ENCODE measurements at places on chromosomes 3 and 15.

DNA sequence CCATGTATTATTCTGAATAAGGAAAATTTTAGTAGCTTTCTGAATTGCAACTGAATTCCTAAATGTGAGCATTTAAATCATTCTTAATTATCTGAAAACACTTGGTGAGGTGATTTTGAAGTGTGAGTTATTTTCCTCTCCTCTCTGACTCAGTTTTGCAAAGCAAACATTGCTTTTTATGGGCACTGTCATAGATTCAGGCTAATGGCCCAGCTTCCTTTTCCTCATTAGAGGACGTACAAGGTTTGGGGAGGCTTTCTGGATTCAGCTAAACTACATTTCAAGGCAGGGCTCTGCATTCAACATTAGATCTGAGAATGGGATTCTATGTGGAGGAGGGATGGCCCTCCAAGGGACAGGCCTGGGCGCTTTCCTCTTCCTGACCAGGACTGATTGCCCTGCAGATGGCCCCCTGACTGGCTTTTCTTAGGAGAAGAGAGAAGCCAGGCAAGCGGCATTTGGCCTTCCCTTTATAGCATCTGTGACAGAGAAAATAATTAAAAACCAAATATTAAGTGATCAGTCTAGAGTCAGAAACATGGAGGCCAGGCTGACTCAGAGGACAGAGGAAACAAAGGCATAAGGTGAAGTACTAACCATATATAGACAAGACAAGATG, 53.0 kb upstream of the STXBP5L start:
- no peak for ATAC-seq

DNA sequence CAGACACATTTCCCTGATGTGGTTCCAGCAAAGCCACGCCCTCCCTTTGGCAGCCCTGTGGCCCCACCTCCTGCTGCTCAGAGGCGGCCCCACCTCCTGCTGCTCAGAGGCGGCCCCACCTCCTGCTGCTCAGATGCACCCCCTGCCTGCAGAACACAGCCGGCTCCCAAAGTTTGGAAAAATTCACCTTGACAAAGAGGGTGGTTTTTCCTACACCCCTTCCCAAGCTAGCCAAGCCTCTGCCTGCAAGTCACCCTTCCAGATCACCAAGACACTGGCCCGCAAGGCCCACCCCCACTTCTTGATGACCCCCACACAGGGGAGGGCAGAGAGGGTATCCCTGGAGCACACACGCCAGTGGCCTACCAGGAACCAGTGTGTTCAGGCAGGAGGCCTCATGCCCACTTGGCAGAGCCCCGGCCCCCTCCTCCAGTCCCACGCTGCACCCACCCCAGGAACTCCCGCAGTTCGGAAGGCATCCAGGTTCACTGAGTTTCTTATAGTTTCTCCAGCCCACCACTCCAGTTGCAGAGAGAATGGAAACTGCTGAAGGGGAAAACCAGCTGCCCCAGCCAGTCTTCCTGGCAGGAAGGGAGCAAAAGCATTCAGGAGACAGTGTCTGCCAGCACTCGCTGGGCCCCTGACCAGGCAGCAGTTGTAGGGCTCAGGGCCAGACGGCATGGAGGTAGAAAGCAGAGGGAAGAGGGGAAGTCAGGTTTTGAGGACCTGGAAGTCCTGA, 2.3 kb upstream of the HAPLN3 start:
- no peak for ATAC-seq

DNA sequence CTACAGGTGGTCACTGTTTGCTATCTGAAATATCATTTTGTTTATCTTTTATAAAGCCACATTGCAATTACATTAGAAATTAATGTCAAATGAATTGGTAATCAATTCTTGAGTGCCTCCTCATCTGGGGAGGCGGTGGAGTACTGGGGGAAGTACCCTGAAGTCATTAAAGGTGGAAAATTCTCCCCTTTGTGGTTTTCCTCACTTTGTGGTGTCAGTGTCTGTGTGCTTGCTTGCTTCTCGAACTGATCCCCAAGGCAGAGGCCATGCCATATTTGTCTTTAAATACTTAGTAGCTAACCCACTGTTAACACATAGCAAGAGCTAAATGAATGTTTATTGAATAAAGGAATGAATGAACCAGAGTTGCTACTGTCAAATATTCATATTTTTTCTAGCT, 40.5 kb upstream of the CCK start:
- ATAC-seq = peak; percentile 37

GRCh38 chr3:110077093-110077492, 739.7 kb upstream of the DPPA4 start:
- no peak for ATAC-seq

- no peak for ATAC-seq
Observed at GRCh38 chr15:83372434-83372891, 74.7 kb upstream of the SH3GL3 start.

DNA sequence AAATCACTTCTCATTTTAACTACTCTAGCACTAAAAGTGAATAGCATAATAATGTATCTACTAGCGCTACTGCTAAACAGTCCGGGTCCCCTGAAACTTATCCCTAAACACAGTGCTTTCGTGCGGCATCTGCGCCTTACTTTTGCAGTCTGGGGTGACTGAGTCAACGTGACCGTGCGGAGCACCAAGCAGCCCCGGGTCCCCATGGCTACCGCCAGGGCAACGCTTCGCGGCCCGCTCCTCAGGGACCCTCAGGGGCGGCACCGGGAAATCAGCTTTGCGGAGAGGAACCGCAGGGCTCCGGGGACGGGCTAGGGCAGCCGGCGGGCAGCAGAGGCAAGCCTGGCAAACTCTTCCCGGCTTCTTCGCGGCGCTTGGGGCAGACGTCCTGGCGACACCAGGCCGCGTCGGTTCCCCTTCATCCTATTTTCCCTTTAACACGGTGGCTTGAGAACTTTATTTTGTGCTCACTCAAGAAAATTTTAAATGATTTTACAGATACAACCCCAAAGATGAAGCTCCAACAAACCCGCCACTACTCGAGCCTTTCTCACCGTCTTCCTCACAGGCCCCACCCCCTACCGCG, 757 bp upstream of the DIPK2A start:
- peak; percentile 40 for ATAC-seq

DNA sequence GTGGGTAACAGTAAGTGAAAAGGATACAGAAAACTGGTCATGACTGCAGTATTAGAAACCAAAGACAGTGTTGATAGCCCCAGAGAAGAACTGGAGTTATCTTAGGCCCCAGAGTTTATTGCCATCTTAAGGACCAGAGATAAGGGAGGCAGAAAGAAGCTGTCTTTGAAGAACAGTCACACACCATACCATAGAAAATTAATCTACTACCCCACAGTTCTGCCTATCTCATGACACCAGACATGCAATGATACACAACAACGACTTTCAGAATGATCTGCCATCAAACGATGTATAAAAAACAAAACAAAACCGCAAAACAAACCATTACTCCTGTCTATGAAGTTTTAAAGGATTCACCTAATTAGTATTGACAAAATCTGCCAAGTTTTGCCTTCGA, 9.6 kb downstream of the CPOX start:
- ATAC-seq = no peak

DNA sequence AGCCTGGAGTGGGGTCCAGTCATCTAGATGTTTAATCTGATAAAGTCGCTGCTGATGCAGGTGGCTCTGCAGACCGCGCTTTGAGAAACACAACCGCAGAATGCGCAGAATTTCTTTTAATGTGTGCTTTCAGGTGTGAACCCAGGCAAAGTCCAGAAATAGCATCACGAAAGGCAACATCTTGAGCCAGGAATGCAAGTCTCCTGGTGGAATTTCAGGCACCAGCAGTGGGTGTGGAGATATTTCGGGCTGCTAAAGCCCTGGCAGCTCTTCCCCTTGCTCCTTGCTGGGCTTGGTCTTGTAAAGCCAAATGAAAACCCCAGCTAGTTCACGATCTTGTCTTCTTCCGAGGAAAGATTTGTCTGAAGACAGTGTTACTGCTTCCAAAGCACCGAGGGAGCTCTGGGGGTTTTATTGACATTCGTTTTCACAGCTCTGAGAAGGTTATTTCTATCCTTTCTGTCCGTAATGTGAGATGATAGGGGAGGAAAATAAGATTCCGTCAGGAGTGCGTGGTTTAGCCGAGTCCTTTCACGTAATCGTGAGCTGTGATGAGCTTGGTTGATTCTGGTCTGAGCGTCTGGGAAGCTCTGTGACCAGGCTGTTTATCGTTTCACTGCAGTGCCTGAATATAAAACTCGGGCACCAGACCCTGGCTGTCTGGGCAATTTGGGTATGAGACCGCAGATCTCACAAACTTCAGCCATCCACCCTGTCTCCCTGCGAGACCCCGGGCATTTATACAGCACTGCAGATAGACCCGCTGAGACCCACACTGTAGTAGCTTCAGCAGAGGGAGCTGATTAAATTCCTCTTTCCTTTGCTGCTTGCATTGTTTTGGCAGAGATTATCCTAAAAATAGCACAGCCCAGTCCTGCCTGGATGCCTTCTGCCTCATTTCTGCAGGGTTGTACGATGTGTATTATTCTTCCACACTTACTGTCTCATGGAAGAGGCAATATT, 67.0 kb upstream of the SLC25A26 start:
- no peak for ATAC-seq

DNA sequence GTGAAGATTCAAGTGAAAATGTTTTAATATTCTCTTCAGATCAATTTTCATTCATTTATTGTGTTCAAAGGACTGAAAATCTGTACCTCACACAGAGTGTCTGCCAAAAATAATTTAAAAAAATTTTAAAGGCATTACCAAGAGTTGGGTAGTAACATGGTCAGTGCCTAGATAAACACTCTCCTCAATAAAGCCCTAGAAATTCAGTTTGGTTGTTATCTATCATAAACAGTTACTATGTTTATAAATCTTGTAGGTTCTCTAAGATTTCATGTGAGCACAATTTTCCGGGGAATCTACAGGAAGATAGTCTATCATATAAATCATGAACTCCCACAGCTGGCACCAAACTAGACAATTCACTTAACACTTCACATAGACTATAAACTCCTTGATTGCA, 128.6 kb downstream of the GSK3B start:
- no peak for ATAC-seq

- no peak for ATAC-seq
Observed at GRCh38 chr3:123270818-123271217, 69.1 kb downstream of the SEC22A start.

DNA sequence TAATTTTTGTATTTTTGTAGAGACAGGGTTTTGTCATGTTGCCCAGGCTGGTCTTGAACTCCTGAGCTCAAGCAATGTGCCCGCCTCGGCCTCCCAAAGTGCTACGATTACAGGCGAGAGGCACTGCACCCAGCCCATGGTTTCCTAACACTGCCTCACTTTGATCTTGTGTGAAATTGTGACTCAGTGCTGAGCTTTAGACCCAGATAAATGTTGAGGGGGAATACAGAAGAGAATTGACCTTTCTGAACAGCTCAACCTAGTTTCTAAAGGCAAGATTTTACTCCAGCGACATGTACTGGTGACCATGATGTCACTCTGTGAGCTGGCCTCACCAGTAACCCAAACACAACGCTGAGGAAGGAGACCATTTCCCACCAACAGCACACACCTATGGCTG, 73.5 kb downstream of the ATP1B3 start:
- peak; percentile 80 for ATAC-seq

DNA sequence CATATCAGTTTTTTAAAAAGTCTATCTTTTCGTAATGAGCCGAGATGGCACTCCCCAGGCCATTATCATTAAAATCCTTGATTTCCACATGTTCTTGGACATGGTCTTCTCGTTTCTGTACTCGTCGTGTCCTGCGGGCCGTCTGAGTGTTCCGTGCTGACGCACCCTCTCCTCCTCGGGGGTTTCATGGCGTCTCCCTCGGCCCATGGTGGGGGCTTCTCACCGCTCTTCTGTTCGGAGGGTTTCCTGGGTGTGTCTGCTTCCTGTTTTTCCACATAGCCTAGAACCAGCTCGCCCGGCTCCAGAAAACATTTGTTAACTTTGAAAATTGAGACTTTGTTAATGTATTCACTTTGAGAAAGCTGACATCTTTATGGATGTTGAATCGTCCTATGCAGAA, 92.7 kb downstream of the VGLL4 start:
- ATAC-seq = no peak

GRCh38 chr3:100149130-100149529, 34.8 kb upstream of the FILIP1L start:
- no peak for ATAC-seq

DNA sequence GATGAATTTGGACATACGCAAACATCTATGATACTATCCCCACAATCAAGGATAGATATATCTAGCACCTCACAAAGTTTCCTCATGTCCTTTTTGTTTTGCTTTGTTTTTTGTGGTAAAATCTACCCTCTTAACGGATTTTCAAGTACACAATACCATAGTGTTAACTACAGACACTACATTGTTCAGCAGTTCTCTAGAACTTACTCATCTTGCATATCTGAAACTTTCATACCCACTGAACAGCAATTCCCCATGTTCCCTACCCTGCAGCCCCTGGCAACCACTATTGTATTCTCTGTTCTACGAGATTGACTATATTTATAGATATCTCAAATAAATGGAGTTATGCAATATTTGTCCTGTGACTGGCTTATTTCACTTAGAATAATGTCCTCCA, 58.1 kb upstream of the TJP1 start:
- no peak for ATAC-seq

GRCh38 chr3:6448011-6448410, 412.9 kb upstream of the GRM7 start:
- ATAC-seq = no peak

DNA sequence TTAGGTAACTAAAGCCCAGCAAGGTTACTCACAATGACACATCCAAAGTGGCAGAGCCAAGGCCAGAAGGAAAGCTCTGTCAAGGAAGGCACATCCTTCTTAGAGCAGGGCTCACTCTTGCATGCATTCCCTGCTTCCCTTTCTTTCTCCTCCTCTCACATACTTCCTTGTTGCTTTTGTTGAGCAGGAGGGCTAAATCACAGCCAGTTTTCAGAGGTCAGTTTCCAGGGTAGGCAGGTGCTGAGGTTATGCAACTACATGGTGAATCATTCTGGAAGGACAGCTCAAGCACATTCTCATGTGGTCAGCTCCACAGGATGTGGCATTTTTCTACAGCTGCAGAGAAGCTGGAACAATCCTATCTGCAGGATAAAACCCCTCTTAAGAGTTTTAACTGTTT, 275.6 kb downstream of the ZNF621 start:
- no peak for ATAC-seq

- no peak for ATAC-seq
Observed at GRCh38 chr3:100748220-100748619, 38.9 kb downstream of the TFG start.

GRCh38 chr3:38353151-38353550, 6.6 kb downstream of the XYLB start:
- no peak for ATAC-seq

DNA sequence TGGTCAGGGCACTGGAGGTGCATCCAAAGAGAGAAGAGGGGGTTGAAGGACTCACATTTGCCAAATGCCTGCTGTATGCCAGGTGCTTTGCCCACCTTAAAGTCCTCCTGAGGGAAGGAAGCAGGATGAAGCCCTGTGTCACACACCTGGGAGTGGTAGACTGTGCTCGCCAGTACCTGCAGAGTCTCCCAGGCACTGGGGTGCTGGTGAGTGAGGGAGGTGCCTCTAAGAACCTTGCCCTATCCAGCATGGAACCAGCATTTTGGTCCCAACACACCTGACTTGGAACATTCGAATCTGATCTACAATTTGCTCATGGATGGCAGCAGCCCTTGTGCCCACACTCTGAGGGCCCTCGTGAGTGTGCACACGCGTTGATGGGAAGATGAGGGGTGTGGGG, 76.7 kb downstream of the SEC22A start:
- no peak for ATAC-seq

GRCh38 chr15:22939652-22940061, 40.5 kb downstream of the CYFIP1 start:
- no peak for ATAC-seq

- ATAC-seq = no peak
Observed at GRCh38 chr3:180530276-180530675, 71.7 kb upstream of the TTC14 start.

- no peak for ATAC-seq
Observed at GRCh38 chr3:22714749-22715148, 488.4 kb upstream of the UBE2E2 start.

- ATAC-seq = peak; percentile 16
Observed at GRCh38 chr3:43286841-43287499, 630 bp downstream of the SNRK start.
